ENCODE measurements at places on chromosomes 5 and 9.

GRCh38 chr5:94621763-94622162, 3.3 kb downstream of the SLF1 start:
- no peak for DNase-seq

- no peak for DNase-seq
These were observed 466.9 kb upstream of the ARRDC3 start for GRCh38 chr5:91850031-91850430.

DNA sequence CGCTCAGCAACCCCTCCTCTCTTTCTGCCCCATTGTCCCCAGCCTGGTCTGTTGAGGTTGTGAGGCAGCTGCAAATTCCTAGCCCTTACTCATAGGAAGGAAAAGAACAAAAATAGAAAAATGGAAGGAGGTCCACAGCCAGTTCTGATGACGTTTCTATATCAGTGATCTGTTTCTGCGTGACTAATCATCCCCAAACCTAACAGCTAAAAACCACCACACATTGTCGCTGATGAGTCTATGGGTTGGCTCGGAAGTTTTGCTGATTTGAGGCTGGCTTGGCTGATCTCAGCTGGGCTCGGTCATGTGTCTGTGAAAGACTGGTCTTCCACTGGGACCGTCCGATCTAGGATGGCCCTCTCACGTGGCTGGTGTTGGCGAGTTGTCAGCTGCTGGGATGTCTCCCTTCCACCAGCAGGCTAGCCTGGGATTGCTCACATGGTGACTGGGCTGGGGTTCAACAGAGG, 200.6 kb upstream of the ZNF618 start:
- DNase-seq: no peak

GRCh38 chr5:16456103-16456832, 9.3 kb downstream of the ZNF622 start:
- DNase-seq: peak; percentile 31

GRCh38 chr9:107635803-107636174, 146.2 kb upstream of the KLF4 start:
- DNase-seq: no peak

- no peak for DNase-seq
These were observed 72.8 kb downstream of the NUP214 start for GRCh38 chr9:131198041-131198715.

DNA sequence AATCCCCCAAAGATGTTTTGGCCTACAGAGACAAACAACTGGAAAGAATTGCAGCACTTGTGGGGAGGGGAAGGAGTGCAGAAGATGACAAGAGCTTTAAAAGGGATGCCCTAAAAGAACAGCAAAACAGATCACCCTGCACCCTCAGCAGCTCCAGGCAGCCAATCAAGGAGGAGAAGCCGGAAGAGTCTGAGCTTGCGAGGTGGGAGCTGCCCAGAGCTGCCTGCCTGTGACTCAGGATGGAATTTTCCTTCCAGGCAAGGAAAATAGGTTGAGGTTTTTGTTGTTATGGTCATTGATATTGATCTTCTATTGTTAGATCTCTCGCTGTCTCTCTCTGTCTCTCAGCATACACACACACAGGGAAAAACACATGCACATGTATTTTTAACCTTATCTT, 70.3 kb upstream of the MAP1B start:
- peak; percentile 33 for DNase-seq
